A673 (cell line): ENCODE measurements at places on chromosomes 3 and 15.

GRCh38 chr3:150588027-150588830 lies 14.9 kb upstream of the SELENOT start:
- DNase-seq = no peak

GRCh38 chr3:119743921-119744320 lies 38.0 kb upstream of the NR1I2 start:
- no peak for DNase-seq

- DNase-seq = no peak
Observed at GRCh38 chr3:164222197-164222596, 856.1 kb downstream of the SI start.

DNA sequence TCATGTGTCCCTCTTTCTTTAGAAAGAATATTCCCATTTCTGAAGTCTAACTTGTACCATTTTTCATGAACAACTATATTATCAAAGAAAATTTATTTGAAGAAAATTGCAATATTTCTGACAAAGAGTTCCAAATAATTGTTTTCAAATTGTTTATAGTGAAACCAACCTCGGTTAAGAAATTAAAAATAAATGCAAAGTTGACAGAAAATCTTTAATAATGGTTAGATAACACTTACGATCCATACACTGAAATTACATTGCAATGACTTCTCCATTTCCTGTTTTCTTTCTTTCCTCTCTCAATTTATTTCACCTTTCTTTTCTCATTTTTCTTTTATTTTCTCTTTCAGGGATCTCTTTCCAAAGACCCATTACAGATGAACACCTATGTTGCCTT lies 125.1 kb downstream of the STAC start:
- DNase-seq = no peak

- no peak for DNase-seq
Observed at GRCh38 chr3:70728311-70728710, 415.9 kb upstream of the MDFIC2 start.

DNA sequence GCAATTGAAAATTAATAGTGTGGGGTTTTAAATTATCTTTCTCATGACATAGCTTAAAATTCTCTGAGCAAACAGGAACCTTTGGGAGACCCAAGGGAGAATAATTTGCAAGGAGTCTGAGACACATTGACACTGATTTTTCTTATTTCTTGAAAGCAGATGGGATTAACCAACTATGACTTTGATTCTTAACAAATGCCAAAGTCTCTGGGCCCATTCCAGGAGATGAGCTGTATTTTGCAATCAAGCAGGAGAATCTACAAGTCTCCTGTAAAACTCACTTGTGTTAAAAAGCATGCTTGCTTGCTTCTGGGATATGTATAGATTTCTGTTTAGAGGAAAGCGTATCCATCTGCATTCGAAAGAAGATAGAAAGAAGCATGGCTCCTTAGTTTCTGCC lies 71.3 kb upstream of the STT3B start:
- no peak for DNase-seq

DNA sequence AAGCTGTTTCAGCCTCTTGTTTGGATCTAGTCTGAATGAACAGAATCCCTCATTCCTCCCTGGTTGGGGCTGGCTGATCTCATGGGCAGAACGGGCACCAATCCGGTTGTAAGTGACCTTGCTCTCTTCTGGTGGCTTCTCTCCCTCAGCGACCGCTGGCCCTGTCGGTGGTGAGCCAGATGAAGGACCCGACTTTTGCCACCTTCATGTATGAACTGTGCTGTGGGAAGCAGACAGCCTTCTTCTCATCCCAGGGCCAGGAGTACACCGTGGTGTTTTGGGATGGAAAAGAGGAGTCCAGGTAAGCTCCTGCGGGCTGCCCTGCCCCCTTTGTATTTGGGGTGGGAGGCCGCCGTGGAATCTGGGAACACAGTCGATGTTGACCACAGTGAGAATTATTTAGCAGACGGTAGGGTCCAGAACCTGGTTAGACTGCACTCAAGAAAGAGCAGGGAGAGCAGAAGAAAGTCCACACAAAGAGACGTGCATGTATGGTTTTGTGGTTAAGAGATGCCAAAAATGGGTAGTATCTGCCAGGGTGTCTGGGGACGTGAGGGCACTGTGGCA lies 138.8 kb downstream of the LRRK1 start:
- no peak for DNase-seq

GRCh38 chr3:140568842-140569520 lies 108.9 kb upstream of the TRIM42 start:
- no peak for DNase-seq

- no peak for DNase-seq
Observed at GRCh38 chr15:99090011-99090699, 14.7 kb upstream of the SYNM start.

DNA sequence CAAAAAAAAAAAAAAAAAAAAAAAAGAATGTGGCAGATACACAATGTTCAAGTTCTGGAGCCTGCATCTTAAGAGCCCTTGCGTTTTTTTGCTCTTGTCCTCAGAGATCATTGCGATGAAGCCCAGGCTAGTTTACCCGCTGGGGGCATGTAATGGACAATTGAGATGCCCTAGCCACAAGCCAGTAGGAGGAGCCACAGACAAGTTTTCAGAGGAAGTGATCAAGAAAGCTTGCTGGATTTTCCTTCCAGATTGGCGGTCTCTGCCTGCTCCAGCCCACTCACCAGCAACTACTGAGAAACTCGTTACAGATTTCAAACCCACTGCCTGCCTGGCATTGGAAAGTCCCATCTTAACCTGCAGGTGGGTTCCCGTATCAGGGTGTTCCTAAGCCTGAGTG lies 192.1 kb upstream of the EOMES start:
- peak; percentile 34 for DNase-seq

- no peak for DNase-seq
Observed at GRCh38 chr3:50204804-50205412, at the start of gene SLC38A3. Gene SLC38A3 (plus strand): TSS chr3:50205271. CDS start chr3:50214200, 8,929 bp downstream.

- DNase-seq = no peak
Observed at GRCh38 chr3:9101286-9101685, 138.0 kb upstream of the RAD18 start.

DNA sequence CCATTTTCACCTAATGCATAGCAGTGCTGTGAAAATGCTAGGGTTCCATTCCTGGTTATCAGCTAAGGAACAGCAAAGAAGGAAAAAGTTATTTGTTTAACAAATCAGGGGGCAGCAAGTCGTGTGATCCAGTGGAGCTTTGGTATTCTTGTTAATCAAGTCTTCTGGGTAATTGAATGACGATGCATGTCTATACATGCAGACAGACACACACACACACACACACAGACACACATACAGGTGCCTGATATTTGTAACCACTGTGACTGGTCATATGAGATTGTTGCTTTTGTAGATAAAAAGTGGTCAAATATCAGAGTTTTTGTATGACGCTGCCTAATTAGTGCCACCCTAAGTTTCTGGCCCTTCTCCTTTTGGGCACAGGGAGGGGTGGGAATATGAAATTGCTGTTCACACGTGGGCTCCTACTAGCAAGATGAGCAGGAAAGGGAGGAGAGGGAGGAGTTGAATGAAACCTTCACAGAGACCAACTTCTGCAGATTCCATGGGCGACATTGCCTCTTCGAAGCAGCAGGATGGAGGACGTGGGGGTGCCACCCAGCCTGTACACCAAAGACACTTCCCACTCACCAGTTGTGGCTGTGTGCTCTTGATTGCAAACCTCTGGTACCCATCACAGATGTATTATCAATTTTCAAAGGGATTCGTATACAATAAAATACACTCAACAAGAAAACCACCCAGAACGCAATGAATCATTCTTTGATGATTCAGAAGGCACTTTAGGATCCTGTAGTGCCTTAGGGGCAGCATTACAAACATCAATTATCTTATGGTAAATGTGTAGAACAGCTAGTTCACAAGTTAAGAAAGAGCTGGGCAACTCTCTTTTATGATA lies 281.9 kb upstream of the ICE2 start:
- DNase-seq = no peak

DNA sequence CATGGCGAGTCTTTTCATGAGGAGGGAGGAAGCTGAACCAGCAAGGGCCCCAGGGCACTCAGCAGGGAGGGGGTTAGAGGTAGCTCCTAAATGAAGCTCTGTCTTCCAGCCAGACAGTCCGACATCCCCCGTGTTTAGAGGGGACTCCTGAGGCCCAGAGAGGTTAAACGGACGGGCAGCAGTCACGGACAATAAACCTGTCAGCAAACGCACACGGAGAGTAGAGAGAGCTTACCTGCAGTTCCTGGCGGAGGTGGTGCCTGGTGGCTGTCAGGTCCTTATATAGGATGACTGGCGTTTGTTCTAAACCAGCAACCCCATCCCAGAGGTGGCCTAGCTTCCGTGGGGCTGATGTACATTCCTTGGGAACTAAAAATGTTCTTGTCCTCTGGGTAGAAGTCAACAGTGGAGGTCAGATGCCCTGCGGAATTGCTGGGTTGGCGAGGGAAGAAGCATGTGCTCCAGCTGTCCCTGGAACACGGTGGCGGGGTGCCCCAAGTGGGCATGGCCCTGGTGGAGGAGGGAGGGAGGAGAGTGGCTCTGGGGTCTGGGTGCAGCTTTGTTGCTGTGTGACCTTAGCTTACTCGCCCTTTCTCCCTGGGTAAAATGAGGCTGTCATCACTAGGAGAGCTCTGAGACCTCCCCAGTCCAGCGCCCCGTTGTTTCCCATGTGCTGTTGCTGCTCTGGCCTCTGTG lies 2.1 kb downstream of the GHRL start:
- DNase-seq = no peak

- no peak for DNase-seq
Observed at GRCh38 chr3:177126015-177126773, 71.1 kb downstream of the TBL1XR1 start.

DNA sequence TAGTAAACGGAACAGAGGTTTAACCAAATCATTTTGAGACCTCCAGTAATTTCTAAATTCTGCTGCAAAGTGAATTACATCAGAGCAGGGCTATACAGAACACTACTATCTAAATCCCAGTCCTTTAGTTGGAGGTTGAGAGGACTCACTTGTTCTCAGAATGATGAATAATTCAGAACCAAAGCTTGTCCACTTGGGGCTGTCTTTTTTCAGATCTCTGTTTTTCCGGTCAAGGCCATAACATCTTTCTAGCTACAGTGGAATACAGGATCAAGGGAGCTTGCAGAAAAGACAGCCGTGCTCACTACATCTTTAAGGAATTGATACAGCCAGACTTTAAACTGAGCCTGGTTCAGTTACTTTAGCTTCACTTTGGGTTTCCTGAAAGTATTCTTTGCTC lies 194.5 kb downstream of the EFHB start:
- no peak for DNase-seq

DNA sequence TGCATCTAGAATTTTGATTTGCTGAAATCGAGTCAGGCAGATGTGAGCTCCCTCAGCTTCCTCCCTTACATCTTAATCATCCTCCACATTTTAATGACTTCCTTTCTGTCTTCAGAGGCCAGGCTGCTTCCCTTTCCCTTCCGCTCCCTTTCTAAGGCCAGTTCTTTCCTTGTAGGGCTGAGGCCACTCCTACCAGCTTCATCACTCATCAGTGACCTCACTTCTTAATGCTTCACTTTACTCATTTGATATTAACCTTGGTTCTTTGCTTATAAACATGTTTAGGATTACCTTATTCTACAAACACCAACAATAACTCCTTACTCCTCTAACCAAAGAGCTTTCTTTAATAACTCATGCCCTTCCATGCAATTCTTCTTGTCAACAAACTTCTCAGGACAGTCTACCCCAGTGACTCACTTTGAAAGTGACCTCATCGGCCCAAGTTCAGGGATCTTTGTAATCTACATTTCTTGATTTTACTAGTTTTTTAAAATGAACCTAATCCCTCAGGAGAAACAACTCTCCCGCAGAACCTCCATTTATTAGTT lies 23.9 kb downstream of the ILDR1 start:
- peak; percentile 17 for DNase-seq

DNA sequence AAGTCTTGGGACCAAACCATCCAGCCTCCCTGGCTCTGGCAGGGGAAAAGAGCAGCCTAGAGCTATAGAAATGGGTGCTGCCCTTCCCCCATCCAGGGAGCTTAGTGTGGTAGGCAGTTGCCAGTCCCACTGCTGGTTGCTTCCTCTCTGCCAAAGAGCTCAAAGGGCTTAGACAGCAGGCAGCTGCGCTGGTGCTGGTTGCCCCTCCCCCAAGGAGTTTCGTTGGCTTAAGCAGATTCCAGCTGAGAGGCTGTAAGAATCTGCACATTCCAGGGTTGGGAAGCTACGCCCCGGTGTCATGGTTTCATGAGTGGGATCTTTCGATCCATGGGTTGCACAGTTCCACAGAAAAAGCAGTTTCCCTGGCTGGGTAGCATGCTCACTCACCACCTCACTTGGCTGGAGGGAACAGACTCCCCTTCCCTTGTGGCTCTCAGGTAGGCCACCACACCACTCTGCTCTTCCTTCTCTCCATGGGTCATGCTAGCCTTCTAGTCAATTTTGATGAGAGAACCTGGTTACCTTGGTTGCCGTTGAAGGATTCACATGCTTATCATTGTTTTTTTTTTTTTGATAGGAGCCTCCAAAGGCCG lies 195.1 kb downstream of the EPHA6 start:
- DNase-seq = no peak

GRCh38 chr3:119170821-119171220 lies 2.6 kb upstream of the UPK1B start:
- DNase-seq = no peak

GRCh38 chr3:24640330-24640877 lies 145.8 kb upstream of the THRB start:
- peak; percentile 15 for DNase-seq

DNA sequence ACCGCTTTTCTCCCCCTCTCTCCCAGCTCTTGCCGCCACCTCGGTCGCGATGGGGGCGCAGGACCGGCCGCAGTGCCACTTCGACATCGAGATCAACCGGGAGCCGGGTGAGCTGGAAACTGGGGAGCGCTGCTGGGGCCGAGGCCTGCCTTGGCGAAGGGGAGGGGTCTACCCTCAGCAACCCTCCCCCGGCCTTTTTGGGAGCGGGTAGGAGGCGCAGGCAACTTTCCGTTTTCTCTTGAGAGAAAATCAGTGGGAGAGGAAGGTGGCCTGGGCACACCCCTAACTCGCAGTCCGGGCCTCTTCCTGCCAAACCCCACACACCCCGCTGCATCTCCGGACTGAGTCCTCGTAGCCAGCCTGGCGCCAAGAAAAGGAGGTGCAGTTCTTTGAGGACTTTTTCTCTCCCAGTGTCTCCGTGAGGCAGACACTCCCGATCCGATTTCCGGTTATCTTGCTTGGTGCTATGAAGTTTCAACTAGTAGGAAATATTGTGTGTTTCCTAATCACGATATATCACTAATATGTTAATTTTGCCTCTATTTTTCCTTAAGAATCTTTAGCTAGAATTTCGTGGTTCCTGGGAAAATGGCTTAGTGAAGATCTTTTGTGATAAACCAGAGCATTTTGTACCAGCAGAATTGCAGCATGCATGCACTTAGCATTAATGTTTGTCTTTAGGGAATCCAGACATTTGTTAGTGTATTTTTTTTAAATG lies 631 bp downstream of the NKTR start:
- DNase-seq = peak; percentile 57

- DNase-seq = peak; percentile 17
Observed at GRCh38 chr3:153614563-153614962, 452.5 kb downstream of the RAP2B start.
